Sigmoid colon (tissue), 7 donors: ENCODE measurements at places on chromosomes 2 and 18.

- H3K27me3 ChIP-seq = no peaks in the 10 kb centered on the region
- no peak overlapping the region for H3K4me3 ChIP-seq
- DNase-seq = no peak
- H3K27ac ChIP-seq = no peak overlapping the region
Measured at GRCh38 chr2:209821806-209822205, 50.2 kb downstream of the UNC80 start.

DNA sequence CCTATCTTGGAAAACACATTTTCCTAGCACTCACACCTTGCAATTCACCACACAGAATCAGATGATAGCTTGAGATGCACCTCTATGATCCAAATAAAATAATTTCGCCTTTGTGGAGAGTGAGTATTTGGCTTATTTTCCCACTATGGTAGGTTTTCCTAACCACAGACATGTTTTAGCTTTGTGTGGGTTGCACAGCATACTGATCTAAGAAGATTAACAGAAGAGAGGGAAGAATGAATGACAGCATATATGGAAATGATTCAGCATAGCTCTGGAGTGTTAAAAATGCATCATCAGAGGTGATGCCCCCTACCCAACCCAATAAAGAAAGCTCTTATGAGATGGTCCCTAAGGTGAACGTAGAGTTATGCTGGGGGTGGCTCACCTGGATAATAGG lies 72.5 kb downstream of the GCA start:
- no peaks in the 10 kb centered on the region for H3K4me1 ChIP-seq
- H3K4me3 ChIP-seq = no peak overlapping the region
- H3K27me3 ChIP-seq = no peaks in the 10 kb centered on the region
- DNase-seq = no peak

DNA sequence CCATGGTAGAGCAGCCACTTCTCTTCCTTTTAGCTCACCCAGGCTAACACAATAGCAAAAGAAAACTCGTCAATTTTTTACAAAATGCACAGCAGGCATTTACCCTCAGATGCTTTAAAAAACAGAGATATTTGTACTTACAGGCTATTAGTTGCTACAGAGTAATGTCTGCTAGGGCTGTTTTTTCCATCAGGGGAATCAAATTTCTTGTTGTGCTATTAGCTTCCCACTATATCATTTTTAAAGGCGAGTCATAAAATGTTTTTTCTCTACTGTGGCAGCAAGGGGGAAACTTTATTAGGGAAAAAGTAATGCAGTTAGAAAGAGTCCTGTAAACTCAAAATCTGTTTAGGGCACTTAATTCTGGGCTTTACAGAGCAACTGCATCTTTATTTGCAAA lies 277.9 kb upstream of the THSD7B start:
- H3K4me1 ChIP-seq = no peaks in the 10 kb centered on the region
- H3K36me3 ChIP-seq = no peaks in the 10 kb centered on the region
- H3K27me3 ChIP-seq = no peaks in the 10 kb centered on the region
- no peak overlapping the region for H3K27ac ChIP-seq
- no peak for DNase-seq

DNA sequence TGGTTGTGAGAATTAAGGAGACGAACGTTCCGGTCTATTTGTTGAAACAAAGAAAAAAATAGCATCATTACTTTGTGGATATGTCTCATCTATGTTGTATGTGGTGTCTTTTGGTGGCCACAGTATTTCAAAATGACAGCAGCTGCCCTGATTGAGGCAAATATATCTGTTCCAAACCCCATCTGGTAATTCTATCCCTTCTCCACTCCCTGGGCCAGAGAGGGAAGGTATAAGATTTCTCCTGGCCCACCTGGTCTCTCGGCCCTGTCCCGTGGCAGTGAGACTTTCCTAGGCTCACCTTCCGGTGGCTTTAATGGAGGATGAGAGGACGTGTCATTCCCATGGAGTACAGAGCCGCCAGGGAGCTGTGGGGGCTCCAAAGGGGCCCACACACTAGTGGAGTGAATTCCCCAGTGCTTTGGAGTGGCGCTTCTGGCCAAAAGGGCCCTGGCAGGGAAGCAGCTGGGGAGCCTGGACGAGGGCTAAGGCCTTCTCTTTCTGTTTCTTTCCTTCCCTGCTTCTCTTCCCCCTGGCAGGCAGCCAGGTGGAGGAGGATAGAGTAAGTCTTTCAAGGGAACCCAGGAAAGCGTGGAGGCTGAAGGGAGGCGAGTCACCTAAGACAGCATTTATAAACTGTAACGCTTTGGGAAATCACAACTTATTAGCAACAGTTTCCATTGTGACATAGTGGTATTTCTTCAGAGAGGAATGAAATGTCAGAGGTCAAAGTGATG lies 5.6 kb downstream of the FOSL2 start:
- H3K27me3 ChIP-seq = no peaks in the 10 kb centered on the region
- H3K4me1 ChIP-seq = peaks cover 64% of the 10 kb centered on the region
- peak overlapping the region; percentile 100 for H3K27ac ChIP-seq

DNA sequence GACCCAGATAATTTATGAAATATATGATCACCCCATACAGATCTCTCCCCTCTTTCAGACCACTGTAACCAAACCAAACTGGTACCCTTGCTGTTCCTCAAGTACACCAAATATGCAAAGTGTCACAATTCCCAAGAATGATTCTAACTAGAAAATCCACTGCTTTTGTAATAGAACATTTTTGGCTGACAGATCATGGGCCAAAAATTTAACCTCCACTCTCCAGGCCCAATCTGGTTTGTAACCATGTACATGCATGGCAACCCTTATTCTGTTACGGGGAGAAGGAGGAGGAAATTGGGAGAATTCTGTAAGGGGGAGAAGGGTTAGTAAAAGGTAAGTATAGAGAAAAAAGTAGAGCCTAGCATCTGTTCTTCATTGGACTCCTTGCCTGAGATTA lies 62.0 kb downstream of the IKZF2 start:
- DNase-seq = no peak
- H3K27me3 ChIP-seq = no peaks in the 10 kb centered on the region
- no peak overlapping the region for H3K4me3 ChIP-seq
- H3K36me3 ChIP-seq = no peaks in the 10 kb centered on the region

DNA sequence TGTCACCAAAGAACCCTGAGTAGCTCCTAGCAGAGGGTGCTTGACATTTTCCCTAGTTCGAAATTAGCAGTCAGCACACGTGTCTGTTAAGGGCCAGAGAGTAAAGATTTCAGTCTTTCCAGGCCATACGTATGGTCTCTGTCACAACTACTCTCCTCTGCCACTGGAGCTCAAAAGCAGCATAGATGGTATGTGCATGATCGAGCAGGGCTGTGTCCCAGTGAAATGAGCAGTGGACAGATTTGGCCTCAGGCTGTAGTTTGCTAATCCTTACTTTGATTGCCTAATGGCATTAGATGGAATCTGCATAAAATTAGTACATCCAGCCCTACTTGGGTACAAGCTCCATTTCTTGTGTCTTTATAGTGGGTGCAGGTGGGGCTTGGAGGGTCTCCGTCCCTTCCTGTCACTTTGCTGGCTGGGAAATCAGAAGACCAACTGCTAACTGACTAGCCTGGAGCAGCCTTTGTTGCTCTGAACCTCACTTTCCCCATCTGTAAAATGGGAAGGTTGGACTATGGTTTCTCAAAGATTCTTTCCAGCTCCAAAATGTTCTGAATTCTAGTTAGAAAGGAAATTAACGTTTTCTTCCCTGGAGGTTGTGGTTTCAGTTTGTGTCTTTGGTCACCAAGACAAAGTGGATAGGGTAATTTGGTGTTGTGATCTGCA lies 108.5 kb downstream of the GLI2 start:
- no peak for DNase-seq
- H3K27me3 ChIP-seq = no peaks in the 10 kb centered on the region
- no peak overlapping the region for H3K4me3 ChIP-seq
- no peak overlapping the region for H3K27ac ChIP-seq
- H3K4me1 ChIP-seq = peaks cover 14% of the 10 kb centered on the region
- H3K36me3 ChIP-seq = no peaks in the 10 kb centered on the region

DNA sequence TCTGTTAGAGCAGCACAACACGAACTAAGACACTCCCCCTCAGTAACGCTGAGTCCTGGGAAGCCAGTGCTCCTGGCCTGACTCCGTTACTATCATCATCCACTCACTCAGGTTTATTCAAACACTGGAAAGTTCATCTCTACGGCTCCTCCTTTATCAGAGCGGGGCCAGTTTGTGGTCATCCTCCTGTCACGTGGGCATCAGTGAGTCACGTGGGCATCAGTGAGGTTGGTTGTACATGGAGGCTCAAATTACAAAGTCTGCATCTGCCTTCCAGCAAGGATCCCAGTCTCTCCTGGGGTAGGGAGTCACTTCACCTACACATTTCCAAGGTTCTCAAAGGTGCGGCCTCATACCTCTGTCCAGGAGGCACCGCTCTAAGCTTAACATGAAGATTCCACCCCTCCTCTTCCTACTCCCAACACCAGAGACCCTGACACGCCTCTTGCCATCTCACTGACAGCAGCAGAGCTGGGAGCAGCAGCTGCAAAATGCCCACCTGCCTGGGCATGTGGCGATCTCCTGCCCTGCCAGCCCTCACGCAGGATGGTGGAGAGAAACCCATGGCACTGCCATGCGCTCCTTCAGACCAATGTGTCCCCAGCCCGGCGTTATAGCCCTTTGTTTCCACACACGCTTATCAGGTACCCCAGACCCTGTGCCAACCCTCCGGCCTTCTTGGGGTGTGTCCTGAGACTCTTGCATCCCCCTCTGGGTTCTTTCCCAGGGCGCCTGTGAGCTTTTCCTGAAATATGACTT lies 99.2 kb upstream of the PTPRM start:
- no peak overlapping the region for H3K4me3 ChIP-seq
- H3K4me1 ChIP-seq = no peaks in the 10 kb centered on the region
- no peaks in the 10 kb centered on the region for H3K27me3 ChIP-seq
- no peak overlapping the region for H3K27ac ChIP-seq
- H3K36me3 ChIP-seq = no peaks in the 10 kb centered on the region
- DNase-seq = no peak

- no peak for DNase-seq
- H3K4me1 ChIP-seq = peaks cover 25% of the 10 kb centered on the region
- no peaks in the 10 kb centered on the region for H3K36me3 ChIP-seq
- peaks cover 43% of the 10 kb centered on the region for H3K27me3 ChIP-seq
Measured at GRCh38 chr2:232636788-232637420, 3.5 kb downstream of the EFHD1 start.

DNA sequence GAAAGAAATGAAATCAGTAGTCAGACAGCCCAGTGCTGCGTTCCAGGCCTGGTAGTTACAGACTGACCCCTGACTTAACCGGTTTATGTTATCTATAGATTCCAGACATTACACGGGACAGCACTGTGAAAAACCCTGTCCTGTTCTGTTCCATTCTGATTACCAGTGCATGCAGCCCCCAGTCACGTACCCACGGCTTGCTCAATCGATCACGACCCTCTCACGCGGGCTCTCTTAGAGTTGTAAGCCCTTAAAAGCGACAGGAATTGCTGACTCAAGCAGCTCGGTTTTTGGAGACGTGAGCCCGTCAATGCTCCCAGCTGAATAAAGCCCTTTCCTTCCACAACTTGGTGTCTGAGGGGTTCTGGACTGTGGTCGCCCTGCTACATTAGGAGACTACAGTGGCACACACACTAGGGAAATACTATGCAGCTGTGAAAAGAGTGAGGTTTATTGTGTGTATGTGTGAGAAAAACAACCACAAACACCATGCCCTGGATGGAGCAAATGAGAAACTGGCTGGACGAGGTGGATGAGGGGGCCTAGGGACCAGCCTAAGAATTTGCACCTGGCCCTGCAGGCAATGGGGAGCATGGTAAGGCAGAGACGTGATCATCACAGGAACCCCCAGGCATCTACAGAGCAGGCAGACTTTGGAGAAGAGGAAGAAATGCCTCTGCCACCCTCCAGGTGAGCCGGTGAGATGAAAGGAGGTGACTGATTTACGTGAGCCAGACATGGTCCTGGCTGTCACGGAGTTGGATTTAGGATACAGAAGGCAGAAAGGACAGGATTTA lies 49.1 kb upstream of the SEMA4C start:
- peaks cover 19% of the 10 kb centered on the region for H3K4me1 ChIP-seq
- no peak overlapping the region for H3K4me3 ChIP-seq
- no peak overlapping the region for H3K27ac ChIP-seq
- no peak for DNase-seq
- no peaks in the 10 kb centered on the region for H3K36me3 ChIP-seq
- H3K27me3 ChIP-seq = no peaks in the 10 kb centered on the region

DNA sequence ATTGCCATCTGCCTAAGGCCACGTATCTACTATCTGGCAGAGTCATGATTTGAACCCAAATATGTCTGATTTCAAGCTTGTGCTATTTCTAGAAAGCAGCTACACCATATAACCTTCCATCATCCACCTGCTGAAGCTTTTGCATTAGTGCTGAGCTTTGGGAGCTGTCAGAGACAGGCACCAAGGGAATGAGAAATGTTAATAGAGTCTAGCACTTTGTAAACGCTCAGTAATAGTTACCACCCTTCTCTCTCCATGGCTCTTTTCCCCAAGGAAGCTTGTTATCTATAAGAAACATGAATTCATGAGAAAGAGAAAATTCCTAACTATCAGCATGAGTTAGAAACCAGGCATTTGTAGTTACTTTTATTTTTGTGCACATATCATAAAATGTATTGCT lies 151.5 kb downstream of the CPS1 start:
- H3K27me3 ChIP-seq = no peaks in the 10 kb centered on the region
- no peaks in the 10 kb centered on the region for H3K36me3 ChIP-seq
- DNase-seq = no peak
- no peak overlapping the region for H3K4me3 ChIP-seq

GRCh38 chr2:62531594-62531993 lies 25.6 kb upstream of the TMEM17 start:
- H3K27me3 ChIP-seq = no peaks in the 10 kb centered on the region
- no peaks in the 10 kb centered on the region for H3K4me1 ChIP-seq
- no peak overlapping the region for H3K4me3 ChIP-seq
- DNase-seq = no peak
- H3K27ac ChIP-seq = no peak overlapping the region

GRCh38 chr2:120283649-120284048 lies 31.0 kb downstream of the RALB start:
- no peak overlapping the region for H3K4me3 ChIP-seq
- H3K4me1 ChIP-seq = no peaks in the 10 kb centered on the region
- no peaks in the 10 kb centered on the region for H3K27me3 ChIP-seq
- H3K36me3 ChIP-seq = peaks cover 10% of the 10 kb centered on the region

GRCh38 chr2:8511868-8512612 lies 169.8 kb upstream of the ID2 start:
- no peak overlapping the region for H3K27ac ChIP-seq
- DNase-seq = no peak
- H3K4me1 ChIP-seq = no peaks in the 10 kb centered on the region
- H3K27me3 ChIP-seq = no peaks in the 10 kb centered on the region
- no peak overlapping the region for H3K4me3 ChIP-seq
